Choroid plexus epithelial cell (primary cell): ENCODE measurements at places on chromosomes 11 and 22.

DNA sequence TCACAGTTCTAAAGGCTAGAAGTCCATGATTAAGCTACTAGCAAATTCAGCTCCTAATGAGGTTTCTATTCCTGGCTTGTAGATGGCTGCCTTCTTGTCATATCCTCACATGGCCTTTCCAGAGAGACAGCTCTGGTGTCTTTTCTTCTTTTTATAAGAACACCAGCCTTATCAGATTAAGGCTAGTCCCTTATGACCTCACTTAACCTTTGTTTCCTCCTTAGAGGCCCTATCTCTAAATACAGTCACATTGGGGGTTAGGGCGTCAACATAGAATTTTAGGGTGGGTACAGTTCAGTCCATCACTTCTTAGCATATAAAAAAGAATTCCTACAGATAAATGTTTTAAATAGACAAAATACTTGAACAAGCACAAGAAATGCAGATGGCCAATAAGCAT is 18.2 kb upstream of the CLPB start:
- no peak for DNase-seq

DNA sequence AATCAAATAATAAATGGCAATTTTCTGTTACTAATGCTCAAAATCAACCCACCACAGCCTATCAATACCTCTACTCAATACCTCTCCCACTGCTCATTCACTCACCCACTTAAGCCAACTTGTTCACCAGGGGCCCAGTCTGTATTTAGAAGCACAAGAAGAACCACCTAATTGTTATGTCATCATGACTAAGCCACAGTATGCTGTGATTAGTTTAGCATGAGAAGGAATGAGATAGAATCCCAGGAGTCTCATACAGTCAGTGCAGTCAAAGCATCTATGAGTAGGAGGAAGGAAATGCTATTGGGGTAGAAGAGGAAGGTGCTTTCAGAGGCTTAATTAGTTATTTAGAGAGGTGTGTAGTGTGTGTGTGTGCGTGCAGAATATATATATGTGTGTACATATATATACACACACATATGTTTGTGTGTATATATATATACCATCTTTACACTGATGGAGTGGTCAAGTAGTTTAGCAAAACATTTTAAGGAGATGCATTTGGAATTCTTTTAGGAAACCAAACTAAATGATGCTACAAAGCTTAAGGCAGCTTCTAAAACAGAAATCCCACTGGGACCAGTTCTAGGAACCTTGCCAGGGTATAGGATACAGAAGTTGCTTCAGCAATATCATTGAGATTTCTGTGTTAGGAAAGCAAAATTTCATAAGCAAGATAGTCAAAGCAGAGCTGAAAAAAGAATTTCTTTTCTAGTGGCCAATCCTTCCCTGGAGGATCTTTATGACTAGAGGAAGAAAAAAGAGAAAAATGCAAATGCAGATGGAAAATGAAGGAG is 27.5 kb downstream of the KCNA4 start:
- DNase-seq, result no peak

GRCh38 chr11:65323813-65324212 is 9.1 kb downstream of the CDC42EP2 start:
- no peak for DNase-seq

DNA sequence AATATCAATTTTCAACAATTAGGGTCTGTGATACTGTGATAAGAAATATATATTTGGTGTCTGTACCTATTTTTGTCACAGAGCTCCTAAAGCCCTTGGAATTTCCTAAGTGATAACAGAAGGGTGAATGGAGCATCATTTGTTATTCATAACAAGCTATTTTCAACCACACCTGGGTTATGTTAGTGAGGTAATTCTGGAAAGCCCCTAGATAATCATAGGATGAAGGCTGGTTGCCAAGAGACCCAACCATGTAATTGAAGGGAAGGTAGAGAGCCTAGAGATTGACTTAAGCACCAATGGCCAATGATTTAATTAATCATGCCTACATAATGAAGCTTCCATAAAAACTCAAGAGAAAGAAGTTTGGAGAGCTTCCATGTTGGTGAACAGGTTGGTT is 109.4 kb downstream of the KIF18A start:
- no peak for DNase-seq

GRCh38 chr11:34298871-34299270 is 58.9 kb downstream of the ABTB2 start:
- no peak for DNase-seq

GRCh38 chr22:48261706-48262105 is 1499.3 kb downstream of the TBC1D22A start:
- no peak for DNase-seq

GRCh38 chr11:72292106-72292785 is 48.3 kb upstream of the PHOX2A start:
- no peak for DNase-seq

GRCh38 chr22:35399114-35399677 is 744 bp upstream of the MCM5 start:
- no peak for DNase-seq
